Activated CD4-positive, alpha-beta T cell treated with anti-CD3 and anti-CD28 coated beads, Interleukin-2, amount 10 ng/mL, durations not matched to agents 24 days and 14 days (primary cell): ENCODE measurements at places on chromosomes 1 and 21. TPM values are rescaled to one million over a fixed set of nuclear protein-coding genes. Genes with fewer than 3 reads are reported as not detected.

GIPC2 gene
- total RNA-seq = 0.05 TPM in 1 of 2 replicates, not detected in the other

GRCh38 chr1:48671578-48671977, 105.1 kb downstream of the BEND5 start:
- no peak for DNase-seq
- H3K4me1 ChIP-seq = no peaks in the 10 kb centered on the region
- H3K4me3 ChIP-seq = no peak overlapping the region

- H3K27ac ChIP-seq = peak overlapping the region; percentile 98
- peaks cover 41% of the 10 kb centered on the region for H3K4me1 ChIP-seq
- H3K27me3 ChIP-seq = peaks cover 9% of the 10 kb centered on the region
- peak; percentile 81 for DNase-seq
Observed at GRCh38 chr1:155134880-155135414, 705 bp upstream of the SLC50A1 start.

TSACC gene
- total RNA-seq = 0.47 and 0.82 TPM in 2 replicates

DNA sequence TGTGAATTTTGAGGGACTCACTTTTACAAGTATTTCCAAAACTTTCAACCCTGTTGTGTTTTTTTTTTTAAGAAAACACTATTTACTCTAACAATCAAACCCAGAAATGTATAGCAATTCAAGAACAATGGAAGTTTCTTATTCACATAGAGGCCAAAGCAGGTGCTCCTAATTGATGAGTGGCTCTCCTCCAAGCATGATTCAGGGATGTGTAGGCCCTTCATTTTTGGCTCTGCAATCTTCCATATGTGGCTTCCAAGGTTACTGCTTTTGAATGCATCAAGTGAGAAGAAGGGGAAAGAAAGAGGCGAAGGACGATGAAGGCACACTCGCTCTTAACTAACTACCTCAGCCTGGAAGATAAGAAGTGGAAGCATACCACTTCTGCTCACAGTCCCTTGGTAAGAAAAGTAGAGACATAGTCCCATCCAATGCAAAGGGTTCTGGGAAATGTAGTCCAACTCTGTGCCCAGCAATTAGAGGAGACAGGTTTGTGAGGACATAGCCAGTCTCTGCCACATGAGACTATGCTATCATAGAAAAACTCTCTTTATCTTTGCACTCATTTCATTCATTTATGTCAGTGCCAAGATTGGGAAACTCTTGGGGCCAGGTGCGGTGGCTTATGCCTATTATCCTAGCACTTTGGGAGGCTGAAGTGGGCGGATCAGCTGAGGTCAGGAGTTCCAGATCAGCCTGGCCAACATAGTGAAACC, 46.0 kb downstream of the OPTC start:
- no peak for DNase-seq
- H3K4me1 ChIP-seq = no peaks in the 10 kb centered on the region
- H3K36me3 ChIP-seq = no peaks in the 10 kb centered on the region
- H3K27me3 ChIP-seq = no peaks in the 10 kb centered on the region
- H3K27ac ChIP-seq = no peak overlapping the region
